ENCODE measurements at places on chromosomes 1 and 21. TPM values are rescaled to one million over a fixed set of nuclear protein-coding genes. Genes with fewer than 3 reads are reported as not detected.

Gene NIT1
- total RNA-seq: 40.0 TPM

Gene LMX1A
- not detected for total RNA-seq

Gene SLC22A15
- 26.3 TPM for total RNA-seq

- peak; percentile 66 for DNase-seq
Observed at GRCh38 chr1:19096036-19096833, 113.8 kb downstream of the UBR4 start.

DNA sequence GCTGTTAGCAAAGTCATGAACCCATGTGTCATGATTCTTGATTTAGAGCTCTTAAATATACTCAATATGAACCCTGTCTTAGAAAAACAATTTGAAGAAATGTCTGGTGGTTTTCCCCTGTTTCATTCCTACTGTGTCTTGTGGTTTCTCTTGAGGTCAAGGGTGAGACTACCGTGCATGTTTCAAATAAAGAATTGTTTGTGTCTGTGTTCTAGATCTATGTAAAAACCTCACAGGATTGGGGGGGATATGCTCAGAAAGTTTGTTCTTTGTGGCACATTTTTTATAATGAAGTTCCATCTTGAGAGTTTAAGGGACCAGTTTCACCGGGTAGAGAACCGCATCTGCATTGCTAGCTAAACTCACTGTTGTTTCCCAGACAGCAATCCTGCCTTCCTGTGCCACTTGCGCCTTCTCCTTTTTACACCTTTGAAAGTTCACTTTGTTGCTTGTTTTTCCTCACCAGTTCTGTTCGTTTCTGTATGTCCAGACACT, 30.9 kb upstream of the CACYBP start:
- DNase-seq: no peak

GRCh38 chr1:211361202-211361601, 34.6 kb downstream of the TRAF5 start:
- DNase-seq: no peak

DNA sequence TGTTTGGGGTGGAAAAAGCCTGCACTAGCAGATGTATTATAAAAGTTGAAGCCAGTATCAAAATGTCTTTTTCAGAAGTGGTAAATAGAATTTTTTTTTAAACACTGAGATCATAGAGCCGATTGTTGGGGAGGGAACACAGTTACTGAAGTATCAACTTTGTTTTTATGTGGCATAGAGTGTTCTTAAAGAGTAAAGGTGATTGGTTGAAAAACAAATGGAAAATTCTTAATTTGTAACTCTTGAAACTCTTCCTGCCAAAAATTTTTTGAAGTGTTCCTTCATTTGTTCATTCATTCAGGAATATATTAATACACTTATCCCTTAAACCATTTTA, 83.3 kb downstream of the DISP1 start:
- DNase-seq: no peak

GRCh38 chr1:166152978-166153377, 13.8 kb downstream of the FAM78B start:
- no peak for DNase-seq

All from dorsolateral prefrontal cortex (tissue), 122 donors.